ENCODE measurements at places on chromosomes 4 and X.

DNA sequence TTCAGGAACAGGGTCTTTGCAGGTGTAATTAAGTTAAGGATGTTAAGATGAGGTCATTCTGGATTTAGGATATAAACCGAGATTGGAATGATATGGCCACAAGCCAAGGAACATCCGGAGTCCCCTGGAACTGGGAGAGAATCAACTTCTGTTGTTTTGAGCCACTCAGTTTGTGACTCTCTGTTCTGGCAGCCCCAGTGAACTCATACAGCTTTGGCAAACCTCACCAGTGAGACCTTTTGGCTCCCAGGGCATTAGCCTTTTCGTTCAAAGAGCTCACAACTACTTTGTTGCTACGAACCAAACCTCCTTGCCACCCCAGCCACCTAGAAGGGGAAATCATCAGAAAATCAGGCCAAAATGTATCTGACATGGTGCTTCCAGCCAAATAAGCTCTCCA, 80.4 kb downstream of the MTMR1 start:
- no peak for DNase-seq

DNA sequence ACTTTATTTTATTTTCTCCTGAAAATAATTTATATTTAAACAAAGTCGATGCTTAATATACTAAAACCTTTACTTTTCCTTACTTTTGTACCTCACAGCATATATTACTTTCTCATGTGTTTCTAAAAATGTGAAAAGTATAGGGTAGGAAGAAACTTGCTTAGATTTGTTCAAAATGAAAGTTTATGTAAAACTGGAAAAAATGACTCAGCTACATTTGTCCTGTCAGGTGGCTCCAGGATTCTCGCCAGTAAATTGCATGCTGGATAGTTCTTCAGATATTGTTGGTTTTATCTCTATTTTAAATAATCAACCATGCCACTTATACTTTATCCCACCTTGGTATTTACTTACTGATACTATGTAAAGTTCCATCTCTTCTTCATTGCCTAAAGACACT, 159.2 kb upstream of the NDST4 start:
- no peak for DNase-seq

DNA sequence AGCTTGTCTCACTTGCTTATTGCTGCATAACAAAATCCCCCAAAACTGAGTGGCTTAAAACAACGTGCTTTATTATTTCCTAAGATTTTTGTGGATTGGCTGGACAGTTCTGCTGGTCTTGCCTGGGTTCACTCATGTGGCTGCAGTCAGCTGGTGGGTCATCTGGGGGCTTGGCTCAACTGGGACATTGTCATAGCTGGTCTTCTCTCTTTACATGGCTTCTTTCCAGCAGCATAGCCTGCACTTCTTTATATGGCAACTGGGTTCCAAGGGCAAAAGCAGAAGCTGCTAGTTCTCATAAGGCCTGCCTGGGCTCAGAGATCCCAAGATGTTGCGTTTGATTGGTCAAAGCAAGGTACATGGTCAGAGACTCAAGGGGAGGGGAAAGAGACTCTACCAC, 33.7 kb upstream of the STAG2 start:
- no peak for DNase-seq

- DNase-seq: no peak
Measured at GRCh38 chr4:119151161-119151560, 15.5 kb downstream of the MYOZ2 start.

DNA sequence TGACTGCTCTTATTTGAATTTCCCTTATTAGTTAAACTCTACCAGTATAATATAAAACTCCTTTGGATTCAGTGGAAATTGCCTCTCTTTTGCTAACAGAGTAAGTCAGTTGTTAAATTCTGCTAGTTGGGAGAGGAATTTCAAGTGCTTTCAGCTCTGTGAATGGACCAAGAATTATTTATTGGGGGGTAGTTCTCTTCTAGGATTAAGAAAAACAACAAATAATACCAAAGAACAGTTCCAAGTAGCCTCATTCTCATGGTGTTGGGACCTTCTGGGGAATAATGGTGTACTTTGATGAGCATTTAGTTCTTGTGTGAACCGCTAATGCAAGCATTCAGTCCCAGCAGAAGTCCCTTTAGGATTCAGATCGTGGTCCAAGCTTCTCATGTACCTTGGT, 11.6 kb downstream of the SPARCL1 start:
- no peak for DNase-seq

- DNase-seq: no peak
Measured at GRCh38 chrX:40207626-40208025, 109.9 kb upstream of the BCOR start.

DNA sequence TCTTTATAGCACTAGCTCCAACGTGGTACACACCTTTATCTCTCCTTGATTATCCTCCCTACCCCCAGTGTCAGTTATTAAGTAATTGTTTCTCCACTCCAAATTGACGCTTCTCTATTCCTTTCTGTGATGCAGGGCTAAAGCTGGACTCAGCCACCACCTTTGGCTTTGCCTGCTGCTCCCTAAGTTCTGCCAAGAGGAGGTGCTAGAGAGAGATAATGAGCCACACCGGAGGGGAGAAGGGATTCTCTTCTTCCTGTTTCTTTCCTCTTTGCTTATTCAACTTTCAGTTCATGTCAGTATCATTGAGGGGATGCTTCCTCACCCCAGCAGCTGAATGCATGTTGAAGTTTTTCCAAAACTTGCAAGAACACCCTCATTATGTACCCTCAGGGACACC, 176.5 kb downstream of the GBA3 start:
- DNase-seq: no peak

DNA sequence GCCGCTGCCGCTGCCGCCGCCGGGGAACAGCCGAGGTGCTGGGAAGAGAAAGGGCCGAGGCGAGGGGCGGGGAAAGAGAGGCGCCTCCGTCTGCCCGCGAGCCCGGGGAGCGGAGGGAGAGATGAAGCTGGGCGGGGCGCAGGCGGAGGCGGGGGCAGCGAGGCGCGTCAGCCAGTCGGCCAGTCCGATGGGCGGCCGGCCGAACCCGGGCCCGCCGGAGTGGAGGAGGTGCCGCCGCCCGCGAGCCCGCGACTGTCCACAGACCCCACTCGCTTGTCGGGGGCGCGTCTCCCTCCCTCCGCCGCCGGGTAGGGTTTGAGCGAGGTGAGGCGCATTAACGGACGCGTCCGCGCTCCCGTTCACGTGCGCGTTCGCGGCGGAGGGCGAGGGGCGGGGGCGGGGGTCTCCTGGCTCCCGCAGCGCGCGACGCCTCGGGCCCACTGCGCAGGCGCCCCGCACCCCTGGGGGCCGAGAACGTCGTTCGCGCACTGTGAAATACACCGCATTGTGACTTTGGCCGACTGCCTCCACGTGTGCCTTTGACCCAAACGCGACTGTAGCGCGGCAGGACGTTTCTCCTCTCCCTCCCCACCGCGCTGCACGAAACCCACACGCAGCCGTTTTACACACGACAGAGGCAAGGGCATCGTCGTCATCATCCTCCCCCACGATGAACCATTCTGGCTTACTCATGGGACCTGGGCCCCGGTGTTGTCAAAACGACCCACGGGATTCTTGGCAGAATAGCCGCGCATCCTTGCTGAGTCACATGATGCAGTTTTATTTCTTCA, at the start of gene NUDT11:
NUDT11 (minus strand) TSS at position 92 of the 791 bp plus-strand sequence. CDS start 148 bp downstream, outside the sequence.
- DNase-seq: peak; percentile 69

GRCh38 chr4:21002976-21003375, 302.7 kb downstream of the PACRGL start:
- no peak for DNase-seq

DNA sequence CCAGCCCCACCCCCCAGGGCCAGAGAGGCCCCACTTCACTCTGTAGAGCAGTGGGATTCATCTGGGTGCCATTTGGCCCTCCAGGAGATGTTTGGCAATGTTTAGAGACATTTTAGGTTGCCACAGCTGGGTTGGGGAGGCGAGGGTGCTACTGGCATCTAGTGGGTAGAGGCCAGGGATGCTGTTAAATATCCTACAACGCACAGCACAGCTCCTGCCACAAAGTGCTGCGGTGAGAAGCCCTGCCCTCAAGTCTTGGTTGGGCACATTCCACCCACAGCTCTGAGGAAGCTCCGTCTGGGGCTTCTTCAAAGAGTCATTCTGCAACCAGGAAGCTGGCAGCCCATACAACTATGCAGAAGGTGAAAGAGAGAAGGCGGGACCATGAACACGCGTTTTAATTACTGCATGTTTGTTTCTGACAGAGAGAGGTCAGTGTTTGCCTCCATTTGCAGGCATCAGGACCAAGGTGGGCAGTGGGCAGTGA, 48.1 kb upstream of the FAM9C start:
- no peak for DNase-seq

- DNase-seq: no peak
Measured at GRCh38 chr4:121308328-121308663, 72.5 kb downstream of the QRFPR start.

GRCh38 chrX:97968376-97969163, 1084.9 kb downstream of the RPA4 start:
- DNase-seq: no peak

DNA sequence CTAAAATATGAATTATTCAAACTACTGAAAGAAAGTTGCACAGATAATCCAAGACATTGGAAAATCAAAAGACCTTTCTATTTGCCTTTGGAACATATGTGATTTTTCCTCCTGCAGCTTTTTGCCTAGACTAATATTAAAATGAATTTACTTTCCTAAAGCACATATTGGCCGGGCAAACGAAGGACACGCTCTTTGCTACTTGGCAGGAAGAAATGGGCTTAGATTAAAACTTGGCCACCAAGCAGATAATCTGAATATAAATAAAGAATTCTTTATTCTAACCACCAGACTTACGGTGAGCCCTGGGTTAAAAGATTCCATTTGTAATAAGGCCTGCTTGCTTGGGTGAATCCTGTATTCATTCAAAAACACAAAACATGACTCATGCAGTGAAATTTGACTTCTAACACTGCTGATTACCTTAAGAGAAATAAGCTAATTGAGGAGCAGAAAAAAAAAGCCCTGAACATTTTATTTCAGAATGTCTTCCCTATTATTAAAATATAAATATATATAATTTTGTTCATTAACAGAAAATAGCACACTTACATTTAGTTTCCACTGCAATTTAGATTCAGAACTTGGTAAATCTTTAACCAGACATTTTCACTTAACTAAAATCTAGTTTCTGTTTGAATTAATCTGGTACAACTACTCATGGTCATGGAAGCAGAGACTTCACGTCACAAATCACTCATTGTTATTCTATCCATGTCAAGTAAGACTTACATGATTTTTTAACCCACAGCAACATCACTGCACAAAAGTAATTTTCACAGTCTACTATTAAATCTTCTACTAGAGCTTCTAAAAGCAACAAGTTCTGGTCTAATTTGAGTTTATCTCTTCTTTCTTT, 116.1 kb upstream of the PLAC1 start:
- DNase-seq: no peak

GRCh38 chr4:27040356-27040755, 179.7 kb downstream of the STIM2 start:
- no peak for DNase-seq

DNA sequence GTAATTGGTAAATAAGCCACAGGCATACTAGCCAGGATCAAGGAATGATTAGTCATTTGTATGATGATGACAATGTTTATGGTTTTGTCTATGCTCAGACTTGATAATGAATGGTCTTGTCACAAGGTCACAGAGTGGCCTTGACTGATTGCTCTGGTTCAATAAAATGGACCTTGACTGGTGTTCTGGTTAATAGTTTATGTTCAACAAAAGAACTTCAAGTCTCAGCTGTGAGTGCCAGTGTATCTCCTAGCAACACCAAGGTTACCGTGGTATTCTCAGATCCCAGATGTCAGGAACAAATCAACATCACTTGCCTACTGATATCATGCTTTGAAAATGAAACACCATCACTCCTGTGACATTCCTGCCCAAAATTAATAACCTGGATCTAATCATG, 16.3 kb upstream of the LRAT start:
- no peak for DNase-seq

GRCh38 chrX:72115380-72115779, 16.3 kb downstream of the RTL5 start:
- no peak for DNase-seq

DNA sequence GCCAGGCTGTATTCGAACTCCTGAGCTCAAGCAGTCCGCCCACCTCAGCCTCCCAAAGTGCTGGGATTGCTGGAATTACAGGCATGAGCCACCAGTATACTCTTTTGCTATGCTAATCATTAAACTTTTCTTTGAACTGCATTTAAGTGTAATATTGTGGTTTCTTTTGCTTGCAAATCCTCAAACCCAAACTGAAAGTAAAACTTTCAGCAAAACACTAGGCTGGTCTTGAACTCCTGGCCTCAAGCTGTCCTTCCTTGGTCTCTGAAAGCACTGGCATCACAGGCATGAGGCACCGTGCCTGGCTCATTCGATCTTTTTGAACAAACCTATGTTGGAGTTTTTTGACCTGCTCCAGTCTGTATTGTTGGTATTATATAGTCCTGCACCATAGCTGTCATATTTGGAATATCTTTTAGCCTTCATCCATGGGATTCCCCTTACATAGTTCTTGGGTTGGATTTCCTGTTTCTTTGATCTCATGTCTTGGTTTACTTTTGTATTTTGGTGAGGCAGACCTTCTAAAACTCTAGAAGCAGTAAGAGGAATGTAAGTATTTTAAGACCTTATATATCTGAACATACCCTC, 34.1 kb downstream of the MOB1B start:
- no peak for DNase-seq

DNA sequence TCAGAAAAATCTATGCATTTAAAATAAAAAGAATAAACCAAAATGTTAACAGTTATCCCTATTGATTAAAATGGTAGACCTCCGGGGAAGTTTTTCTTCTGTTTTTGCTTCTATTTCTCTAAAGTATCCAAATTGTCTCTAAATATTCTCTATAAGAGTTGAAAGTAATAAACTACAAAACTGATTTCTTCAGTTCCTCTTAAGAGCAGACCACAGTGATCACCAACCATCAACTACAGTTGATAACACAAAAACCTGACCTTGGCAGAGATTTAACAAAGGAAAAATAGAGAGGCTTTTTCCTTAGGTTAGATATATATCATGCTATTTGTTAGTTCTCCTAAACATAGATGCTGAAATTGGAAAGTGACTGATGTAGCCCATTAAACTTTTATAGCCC, 27.3 kb downstream of the DDX60 start:
- DNase-seq: no peak

DNA sequence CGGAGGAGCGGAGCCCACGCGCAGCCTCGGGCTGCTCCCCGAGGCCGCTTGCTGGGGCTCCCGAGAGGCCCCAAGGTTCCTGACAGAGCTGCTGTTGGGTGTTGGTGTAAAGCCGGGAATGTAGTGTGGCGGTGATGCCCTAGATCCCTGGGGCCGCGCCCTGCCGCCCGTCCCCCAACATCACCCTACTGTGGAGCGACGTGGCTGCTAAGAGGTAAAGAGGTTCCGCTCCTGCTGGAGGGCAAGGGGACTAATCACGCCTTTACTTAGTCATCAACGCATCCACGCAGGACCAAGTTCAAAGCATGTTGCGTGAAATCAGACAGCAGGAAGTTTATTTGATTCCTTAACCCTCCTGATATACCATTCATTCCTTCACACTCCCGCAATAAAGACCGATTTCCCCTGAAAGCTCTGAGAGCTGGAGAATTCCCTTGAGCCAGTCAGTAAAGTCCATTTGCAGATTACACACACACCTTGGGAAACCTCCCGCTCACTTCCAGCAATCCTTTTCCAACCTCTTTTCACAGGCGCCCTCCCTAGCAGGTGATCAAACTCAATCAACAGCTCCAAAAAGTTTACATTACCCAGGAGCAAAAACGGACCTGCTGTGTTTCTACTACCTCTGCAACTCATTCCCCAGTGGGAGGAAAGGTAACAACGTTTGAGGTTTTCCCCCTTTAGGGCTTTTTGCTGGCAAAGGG, 579 bp upstream of the GABRA2 start:
- no peak for DNase-seq
